Colonic mucosa (tissue), 4 donors: ENCODE measurements at places on chromosomes 2 and 18. TPM values are rescaled to one million over a fixed set of nuclear protein-coding genes. Genes with fewer than 3 reads are reported as not detected.

Gene RUFY4
- not detected for total RNA-seq

DNA sequence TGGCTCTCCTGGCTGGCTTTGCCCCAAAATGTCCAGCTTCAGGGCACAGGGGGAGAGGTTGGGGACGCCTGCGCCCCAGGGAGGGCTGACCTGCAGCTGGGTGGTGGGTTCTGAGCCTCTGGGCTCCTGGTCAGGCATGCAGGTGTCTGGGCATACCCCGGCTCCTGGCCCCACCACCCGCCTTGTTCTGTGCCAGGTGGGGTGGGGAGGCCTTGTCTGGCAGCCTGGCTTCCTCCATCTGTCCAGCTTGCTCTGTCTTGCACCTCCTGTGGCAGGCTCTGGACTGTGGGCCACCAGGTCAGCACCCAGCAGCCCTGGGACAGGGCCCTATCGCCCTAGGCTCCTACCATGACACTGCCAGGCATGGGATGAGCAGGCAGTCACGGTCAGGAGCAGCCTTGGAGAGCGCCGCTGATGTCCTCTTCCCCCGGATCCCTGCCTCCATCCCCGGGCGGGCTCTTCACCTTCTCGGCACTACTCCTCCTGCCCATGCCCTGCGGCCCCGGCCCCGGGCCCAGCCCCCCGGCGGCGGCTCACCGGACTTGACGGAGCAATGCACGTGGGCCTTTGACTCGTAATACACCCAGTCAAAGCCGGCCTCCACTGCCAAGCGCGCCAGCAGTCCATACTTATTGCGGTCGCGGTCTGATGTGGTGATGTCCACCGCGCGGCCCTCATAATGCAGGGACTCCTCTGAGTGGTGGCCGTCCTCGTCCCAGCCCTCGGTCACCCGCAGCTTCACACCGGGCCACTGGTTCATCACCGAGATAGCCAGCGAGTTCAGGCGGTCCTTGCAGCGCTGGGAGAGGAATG is 3.6 kb downstream of the IHH start:
- H3K4me1 ChIP-seq = no peaks in the 10 kb centered on the region
- peak overlapping the region; percentile 59 for H3K4me3 ChIP-seq
- no peak overlapping the region for H3K27ac ChIP-seq
- H3K36me3 ChIP-seq = no peaks in the 10 kb centered on the region
- peaks cover 33% of the 10 kb centered on the region for H3K27me3 ChIP-seq

Gene POTEC
- total RNA-seq = not detected

Gene ANKRD62
- 0.40 TPM for total RNA-seq

- no peak overlapping the region for H3K27ac ChIP-seq
- no peaks in the 10 kb centered on the region for H3K27me3 ChIP-seq
- H3K36me3 ChIP-seq = no peaks in the 10 kb centered on the region
- no peaks in the 10 kb centered on the region for H3K4me1 ChIP-seq
- DNase-seq = no peak
- no peak overlapping the region for H3K4me3 ChIP-seq
These were observed 21.0 kb upstream of the GPR17 start for GRCh38 chr2:127624756-127625571.

Gene CDH7
- total RNA-seq = 0.05 TPM

Gene COL4A3
- 0.42 TPM for total RNA-seq

Gene HOXD13
- total RNA-seq = 0.32 TPM

- H3K4me1 ChIP-seq = no peaks in the 10 kb centered on the region
- peak overlapping the region; percentile 33 for H3K27ac ChIP-seq
- DNase-seq = peak; percentile 72
- H3K4me3 ChIP-seq = no peak overlapping the region
These were observed 11.4 kb upstream of the PER2 start for GRCh38 chr2:238299803-238300202.

DNA sequence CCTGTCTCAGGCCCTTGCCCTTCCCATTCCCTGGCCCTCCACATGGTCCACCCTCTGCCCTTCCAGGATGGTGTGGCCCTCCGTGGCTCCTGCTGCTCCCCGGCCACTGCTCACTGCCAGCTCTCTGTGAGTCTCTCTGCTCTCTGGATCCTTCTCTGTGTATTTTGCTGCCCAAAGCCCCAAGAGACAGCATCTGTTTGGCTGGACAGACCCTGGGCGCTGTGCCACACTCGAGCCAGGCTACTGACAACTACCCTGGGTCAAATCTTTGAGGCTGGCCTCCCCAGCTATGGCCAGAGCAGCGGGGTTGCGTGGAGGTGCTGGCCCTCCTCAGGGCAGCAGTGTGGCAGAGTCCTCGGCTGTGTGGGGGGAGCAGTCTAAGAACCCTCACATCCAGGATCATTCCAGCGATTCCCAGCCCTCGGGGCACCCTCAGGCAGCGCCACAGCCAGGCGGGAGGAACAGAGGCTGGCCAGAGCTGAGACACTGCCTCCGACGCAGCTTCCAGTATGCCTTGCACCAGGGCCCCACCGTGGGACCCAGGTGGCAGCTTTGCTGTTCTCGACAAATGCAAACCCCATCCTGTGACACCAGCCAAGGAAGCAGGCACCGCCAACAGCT is 139.4 kb upstream of the GLI2 start:
- no peaks in the 10 kb centered on the region for H3K27me3 ChIP-seq
- H3K36me3 ChIP-seq = no peaks in the 10 kb centered on the region
- H3K4me3 ChIP-seq = no peak overlapping the region
- no peak overlapping the region for H3K27ac ChIP-seq

GRCh38 chr2:71129114-71129901 is 721 bp downstream of the MCEE start:
- peaks cover 6% of the 10 kb centered on the region for H3K36me3 ChIP-seq
- peaks cover 6% of the 10 kb centered on the region for H3K4me1 ChIP-seq
- peak overlapping the region; percentile 78 for H3K4me3 ChIP-seq

- H3K4me1 ChIP-seq = peaks cover 6% of the 10 kb centered on the region
- H3K27me3 ChIP-seq = no peaks in the 10 kb centered on the region
- H3K27ac ChIP-seq = no peak overlapping the region
- H3K36me3 ChIP-seq = no peaks in the 10 kb centered on the region
- no peak for DNase-seq
These were observed 92.2 kb downstream of the ALPK2 start for GRCh38 chr18:58536534-58537271.

Gene CNRIP1
- total RNA-seq = 6.4 TPM
